ENCODE measurements at places on chromosomes 7 and 10.

DNA sequence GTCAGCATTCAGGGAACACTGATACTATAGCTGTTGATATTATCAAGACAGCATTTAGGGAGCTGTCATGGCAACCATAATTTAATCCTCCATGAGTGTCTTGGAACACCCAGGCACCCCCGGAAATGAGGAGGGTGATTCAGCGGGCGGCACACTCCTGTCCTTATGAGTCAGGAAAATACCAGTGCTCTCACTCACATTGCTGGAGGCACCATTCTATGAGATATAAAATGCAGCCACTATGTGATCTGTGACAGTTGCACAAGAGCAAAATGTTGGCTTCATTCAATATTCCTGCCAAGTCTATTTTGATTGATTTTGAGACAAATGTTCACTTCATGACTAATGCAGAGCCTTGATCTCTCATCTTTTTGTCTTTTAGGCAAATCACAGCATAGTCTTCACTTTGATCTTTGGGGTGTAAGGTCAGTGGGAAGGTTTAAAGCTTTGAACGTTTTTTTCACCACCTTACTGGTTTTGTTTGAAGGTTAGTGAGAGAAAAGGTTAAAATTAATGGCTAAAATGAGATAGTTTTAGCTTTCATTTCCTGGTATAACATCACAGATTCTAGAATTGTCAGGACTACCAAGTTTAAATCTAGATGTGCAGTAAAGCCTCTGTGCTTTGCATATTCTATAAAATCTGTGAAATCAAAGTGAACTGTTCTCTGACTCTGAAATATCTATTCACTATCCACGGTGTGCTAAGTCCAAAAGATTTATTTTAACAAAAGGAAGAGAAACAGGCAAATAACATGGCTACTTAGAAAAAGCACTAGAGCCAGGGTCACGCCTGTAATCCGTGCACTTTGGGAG is 12.4 kb upstream of the ARHGAP12 start:
- no peak for DNase-seq

- DNase-seq: no peak
Observed at GRCh38 chr7:122199171-122199570, 55.1 kb upstream of the AASS start.

DNA sequence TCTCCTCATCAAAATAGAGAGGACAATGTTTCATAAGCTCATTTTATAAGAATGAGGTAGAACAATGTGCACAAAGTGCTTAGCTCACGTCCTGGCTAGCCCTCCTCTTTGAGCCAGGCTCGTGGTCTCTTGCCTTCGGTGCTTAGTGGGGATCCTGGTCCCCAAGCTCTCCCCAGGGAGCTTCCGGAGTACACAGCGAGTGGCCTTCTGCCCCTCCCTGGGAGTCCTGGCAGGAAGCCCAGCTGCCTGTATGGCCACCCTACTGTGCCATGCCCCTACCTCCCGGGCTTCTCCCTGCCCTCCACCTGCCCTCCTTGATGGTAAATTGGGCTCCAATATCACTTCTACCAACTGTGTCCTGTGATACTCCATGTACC is 868 bp downstream of the MYO1G start:
- DNase-seq: no peak

DNA sequence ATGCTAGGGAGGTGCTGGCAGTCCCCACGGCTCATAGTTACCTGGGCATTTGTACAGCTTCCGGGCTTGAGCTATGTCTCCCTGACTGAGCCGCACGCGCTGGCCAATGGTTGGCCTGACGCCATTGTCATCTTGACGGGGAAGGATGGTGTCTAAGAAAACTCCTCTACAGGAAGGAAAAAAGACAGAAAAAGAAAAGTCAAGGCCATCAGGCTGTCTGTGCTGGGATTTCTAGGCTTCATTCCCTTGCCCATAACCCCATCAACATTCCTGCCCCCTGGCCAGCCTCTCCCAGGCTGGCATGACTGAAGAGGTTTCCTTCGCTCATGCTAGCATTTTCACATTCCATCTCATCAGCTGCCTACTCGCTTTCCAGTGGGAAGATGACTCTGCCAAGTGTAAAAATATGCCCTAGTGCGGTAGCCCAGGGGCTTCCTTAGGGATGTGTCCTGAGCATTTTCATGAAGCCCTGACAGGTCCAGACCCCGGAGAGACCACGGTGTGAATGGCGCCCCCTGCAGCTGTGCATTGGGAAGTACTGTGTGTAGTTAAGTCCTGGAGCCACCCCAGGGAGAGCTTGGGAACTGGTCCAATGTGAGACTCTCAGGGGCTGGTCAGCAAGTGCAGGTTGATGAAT is 54.5 kb upstream of the OPALIN start:
- no peak for DNase-seq

GRCh38 chr10:79159785-79160184 is 91.0 kb downstream of the ZMIZ1 start:
- no peak for DNase-seq

- DNase-seq: no peak
Observed at GRCh38 chr10:73906524-73907447, 4.1 kb upstream of the PLAU start.

- no peak for DNase-seq
Observed at GRCh38 chr10:105540381-105540780, 899.3 kb downstream of the SORCS3 start.

DNA sequence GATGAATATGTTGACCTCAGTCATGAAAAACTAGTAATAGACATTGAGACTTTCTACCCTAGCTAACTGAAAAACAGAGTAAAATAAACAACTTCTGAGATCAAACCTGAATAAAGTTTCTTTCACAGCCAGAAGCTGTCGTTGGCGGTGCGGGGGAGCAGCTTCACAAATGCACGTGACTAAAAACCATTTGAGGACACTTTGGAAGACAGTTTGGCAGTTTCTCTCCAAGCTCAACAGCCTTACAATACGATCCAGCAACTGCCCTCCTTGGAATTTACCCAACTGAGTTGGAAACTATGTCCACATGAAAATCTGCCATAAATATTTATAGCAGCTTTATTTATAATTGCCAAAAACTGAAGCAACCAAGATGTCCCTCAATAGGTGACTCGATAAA is 63.1 kb downstream of the CYTH3 start:
- no peak for DNase-seq

GRCh38 chr7:120996333-120996987 is 7.9 kb downstream of the CPED1 start:
- no peak for DNase-seq

GRCh38 chr10:28214219-28214618 is 88.6 kb downstream of the MPP7 start:
- DNase-seq: no peak

DNA sequence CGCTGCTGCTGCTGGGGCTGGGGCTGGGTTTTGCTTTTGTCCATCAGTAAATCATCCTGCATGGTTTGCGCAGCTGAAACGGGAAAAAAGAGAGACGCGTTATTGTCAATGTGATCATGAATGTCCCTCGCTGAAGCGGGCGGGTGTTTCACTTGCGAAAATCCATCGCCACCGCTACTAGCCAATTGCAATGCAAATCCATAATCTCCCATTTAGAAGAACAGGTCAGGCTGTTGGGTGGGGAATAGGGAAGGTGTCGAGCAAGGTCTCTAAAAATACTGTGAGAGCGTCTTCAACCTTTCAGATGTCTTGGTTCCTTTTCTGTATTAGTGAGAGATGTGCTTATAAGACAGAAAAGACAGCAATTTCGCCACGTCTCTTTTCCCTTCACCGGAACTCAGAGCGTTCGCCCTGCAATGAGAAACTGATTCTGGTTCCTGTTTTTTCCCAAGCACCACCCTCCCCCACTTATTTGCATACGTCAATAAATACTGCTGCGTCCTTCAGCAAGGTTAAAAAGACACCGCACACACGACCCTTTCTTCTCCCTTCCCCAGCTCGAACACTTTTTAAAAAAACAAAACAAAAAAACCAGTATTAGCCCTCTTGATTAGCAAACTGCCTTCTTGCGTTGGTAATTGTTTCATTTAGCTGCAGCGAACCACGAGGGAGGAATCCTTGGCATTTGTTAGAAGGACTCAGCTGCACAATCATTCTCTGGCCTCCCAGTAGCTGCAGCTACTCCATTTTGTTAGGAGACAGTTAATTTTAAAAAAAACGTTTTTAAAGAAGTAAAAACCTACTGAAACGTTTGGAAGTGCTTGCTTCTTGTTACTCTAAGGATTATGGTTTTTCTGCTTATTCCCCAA is 50.4 kb downstream of the CPEB3 start:
- DNase-seq: peak; percentile 4

GRCh38 chr7:20244334-20245120 is 27.3 kb upstream of the MACC1 start:
- no peak for DNase-seq

DNA sequence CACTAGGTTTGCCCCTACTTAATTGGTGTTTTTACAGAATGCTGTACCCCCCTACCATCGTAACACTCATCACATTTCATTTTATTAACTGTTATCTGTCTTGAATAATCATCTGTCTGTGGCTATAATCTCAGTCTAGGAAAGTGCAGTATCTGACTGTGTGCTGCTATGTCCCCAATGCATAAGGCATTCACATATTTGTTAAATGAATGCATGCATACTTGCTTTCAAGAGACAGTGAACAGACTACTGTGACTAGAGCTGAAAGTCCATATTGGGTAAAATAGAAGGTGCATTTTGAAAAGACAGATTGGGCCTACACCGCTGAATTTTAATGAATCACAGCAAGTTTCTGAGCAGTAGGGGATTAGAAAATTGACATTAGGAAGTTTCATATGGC is 112.3 kb downstream of the ARHGAP12 start:
- DNase-seq: no peak

DNA sequence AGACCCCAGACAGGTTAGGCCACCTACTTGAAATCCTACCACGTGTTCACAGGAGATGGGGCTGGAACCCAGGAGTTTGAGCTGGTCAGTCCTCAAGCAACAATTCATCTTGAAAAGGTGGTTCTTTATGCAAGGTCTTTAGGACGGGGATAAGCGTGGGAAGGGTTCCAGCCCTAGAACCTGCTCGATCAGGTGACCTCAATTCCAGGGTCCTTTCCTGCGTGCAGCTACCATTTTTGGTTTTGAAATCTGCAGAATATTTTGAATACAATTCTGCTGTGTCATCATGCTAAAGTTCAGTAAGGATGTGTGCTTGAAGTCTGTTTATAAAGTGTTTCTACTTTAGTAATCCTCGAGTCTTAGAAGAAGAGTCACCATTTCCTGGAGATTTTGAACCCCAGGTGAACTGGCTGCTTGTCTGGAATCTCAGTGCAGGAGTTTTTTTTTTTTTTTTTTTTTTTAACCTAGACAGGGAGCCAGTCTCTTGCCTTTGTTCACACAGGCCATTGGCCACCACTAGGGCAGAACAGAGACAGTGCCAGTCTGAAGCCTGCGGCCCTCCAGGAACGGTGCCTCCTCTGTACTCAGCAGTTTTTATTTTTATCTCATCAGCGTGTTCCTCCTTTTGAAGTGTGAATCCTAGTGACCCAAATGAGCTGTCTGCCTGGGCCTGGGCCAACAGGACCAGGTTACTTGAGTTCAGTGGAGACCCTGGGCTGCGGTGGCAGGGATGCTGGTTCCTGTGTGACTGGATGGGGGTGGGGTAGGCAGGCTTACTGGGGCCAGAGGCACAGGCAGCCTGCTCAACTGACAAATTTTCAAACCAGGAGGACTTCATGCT is 54.6 kb downstream of the EEPD1 start:
- no peak for DNase-seq

DNA sequence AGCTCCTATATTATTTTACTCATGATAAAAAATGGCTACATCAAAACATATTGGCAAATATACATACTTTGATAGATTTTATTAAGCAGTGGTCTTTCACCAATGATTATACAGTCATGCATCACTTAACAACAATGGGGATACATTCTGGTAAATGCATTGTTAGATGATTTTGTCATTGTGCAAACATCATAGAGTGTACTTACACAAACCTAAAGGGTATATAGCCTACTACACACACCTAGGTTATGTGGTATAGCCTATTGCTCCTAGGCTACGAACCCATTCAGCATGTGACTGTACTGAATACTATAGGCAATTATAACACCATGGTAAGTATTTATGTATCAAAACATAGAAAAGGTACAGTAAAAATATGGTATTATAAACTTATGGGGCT is 98.9 kb upstream of the IL6 start:
- no peak for DNase-seq

- no peak for DNase-seq
Observed at GRCh38 chr7:135713836-135714470, 14.0 kb downstream of the SLC13A4 start.

DNA sequence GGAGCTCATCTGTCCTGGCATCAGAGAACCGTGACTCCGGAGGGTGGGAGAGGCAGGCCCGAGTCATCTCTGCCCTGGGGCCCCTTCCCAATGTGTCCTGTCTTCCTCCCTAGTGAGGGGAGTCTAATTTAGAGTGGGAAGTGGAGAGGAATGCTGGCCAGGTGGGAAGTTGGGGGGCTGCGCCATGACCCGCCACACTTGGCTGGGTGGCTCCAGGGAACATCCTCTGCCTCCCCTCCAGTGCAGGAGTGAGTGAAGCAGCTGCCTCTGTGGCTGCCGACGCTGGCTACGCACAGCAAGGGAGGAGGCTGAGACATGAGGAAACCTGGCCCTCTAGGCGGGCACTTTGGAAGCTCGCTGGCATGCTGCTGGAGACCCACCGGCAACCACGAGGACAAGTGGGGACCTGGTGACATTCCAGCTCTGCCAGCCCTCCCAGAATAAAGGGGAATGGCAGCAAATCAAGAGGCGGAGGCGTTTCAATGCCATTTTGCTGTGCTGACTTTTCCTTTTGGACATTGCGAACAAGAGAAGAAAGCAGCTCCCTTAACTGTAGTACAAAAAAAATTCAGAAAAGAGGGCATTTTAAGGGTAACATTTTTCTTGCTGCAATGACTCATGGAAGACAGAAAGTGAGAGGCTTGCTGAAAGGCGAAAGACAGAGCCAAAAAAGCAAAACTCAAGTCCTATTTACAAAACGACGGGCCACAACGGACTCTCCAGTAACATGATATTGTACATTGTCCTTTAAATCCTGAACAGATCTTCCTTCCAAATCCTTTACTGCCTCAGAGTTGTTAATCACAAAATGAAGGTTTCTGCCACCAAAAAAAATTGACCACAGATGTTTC is 121.2 kb upstream of the PITRM1 start:
- DNase-seq: no peak

DNA sequence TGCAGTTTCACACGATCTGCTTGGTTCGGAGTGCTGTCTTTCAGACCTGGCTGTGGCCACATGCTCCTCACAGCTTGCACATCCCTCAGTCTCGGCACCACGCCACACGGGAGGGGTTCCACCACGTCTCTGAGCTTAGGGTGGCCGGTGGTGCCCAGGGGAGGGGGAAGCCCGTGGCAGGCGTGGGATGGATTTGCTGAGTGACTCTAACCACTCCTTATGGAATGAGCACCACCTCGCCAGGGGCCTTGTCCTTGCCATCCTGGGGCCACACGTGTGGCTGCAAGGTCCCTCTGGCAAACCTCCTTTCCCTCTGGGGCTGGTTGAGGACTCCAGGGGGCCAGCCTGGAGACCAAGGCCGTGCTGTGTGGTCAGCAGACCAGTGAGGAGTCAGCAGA is 29.1 kb upstream of the FAM20C start:
- DNase-seq: no peak

Data from T-helper 2 cell (primary cell).